Activated CD4-positive, alpha-beta T cell treated with anti-CD3 and anti-CD28 coated beads, Interleukin-2, amount 10 ng/mL, durations not matched to agents 24 days and 14 days (primary cell): ENCODE measurements at places on chromosomes 2 and 18.

DNA sequence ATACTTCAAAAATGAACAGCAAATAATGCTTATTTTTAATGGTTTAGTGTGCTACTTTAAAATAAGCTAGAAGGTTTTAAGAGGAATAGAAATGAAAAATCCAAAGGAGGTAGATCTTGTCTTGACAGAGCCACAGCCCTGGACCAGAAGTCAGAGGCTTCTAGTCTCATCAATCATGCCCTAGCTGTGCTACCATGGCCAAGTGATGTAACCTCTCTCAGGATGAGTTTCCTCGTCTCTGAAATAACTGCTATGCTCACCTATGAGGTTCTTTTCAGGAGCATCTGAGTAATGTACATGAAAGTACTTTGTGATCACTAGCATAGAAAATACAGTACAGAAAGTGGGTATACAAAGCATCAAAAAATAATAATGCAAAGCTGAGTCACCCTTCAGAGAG is 248.4 kb downstream of the PID1 start:
- DNase-seq = no peak

- no peak for DNase-seq
Observed at GRCh38 chr2:213995400-213996105, 415.3 kb upstream of the VWC2L start.

DNA sequence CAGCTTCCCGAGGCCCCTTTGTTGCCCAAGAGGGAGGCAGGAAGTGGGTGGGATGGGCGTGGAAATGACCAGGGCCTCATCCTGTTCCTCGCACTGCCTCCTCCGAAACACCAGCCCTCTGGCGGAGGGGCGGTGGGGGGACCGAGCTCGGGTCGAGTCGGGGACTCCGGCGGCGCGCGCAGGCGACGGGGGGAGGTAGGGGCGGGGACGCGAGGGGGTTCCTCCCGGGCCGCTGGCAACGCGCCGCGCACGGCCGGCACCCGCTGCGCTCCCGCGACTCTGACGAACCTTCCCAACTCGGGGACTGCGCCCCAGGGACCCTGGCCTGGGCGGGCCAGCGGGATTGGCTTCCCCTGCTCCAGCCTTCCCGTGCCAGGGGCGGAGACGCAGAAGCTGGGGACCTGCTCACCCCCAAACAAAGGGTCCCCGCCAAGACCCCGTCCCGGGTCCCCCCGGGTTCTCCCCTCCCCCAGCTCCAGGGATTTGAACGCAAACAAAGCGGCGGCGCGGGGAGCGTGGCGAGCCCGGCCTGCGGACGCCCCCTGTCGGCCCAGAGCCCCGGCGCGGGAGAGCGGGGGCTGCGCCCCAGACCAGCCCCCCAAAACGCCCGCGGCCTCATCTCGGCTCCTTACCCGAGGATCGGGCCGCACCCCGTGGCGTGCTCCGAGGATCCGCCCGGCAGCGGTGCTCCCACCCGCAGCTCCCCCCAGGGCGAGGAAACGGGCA is 1.2 kb downstream of the SEMA4C start:
- DNase-seq = peak; percentile 90

DNA sequence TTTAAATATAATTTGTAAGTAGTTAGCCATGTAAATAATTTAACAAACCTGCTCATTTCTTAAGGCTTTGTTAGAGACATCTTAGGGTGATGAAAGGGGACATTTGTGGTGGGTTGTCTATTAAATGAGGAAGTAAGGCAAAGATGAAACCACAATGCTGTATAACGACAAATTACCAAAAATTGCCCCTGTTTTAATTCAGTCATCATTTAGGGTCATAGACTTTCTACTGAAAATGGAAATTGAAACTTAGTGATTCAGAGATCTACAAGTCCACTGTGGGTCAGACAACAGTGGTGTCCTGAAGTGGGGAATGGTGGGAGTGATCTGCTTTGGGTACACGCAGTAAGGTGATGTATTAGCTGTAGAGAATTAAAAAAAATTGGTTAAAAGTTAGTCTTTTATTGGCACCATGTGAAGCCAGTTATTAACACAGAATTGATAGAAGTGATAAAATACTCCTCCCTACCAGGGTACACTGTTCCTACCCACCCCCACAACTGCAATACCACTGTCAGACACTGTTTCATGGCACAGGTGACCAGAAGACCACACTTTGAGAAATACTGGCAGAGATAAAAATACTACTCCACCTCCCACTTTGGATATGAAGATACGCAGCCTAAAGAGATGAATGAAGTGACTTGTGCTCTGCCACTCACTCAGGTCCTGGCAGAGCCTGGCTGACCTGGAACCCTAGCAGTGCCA is 13.4 kb downstream of the CERS6 start:
- no peak for DNase-seq

- DNase-seq = no peak
Observed at GRCh38 chr18:72086421-72086820, 457.7 kb downstream of the CBLN2 start.

DNA sequence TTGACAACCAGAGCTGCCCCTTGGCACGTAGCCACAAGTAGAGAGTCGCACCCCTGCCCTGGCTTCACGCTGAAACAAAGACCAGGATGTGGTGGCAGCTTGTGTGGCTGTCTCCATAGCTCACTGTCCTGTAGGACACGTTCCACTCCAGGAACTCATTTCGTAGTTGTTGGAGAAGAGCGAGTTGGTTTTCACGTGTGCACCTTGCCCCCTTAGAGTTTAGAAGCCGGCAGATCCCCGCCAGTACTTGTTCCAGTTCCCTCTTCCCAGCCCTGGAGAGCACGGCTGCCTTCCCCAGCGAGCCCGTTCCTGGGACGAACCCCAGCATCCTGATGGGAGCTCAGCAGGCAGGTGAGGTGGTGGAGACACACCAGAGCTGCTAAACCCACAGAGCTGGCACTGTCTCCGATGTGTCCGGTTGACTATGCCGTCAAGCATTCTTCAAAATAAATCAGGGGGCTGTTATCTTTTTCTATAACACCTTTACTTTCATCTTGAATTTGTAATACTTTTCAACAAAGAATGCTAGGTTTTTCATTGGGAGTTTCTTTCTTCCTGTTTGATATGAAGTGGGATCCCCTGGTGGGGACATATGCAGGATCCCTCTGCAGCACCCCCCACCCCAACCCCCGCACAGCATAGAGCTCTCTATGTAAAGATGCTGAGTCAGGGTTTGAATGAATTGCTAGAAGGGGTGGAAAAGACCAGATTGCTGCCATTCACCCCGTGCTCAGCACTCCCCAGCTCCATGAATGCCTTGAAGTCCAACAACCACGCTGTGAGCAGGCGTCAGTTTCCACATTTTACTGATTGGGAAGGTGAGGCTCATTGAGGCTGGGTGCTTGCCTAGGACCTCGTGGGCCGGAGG is 44.5 kb downstream of the GREB1 start:
- no peak for DNase-seq

DNA sequence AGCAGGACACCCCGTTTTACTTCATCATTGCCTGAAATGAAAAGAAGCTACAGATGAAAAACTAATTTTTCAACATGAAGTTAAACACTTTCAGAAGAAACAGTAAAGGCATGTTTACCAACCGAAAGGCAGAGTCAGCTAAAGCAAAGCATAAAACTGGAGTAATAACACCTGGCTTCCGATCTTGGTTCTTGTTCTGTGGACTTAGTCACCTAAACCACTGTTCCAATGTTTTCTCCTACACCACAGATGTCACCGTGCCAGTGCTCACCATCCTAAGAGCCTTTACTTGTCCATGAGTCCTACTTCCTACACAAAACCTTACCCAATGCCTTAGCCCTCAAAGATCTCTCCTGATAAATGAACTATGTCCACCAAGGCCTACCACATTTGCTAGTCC is 13.5 kb downstream of the MCM6 start:
- no peak for DNase-seq

GRCh38 chr2:161102770-161103450 is 57.3 kb upstream of the TANK start:
- DNase-seq = no peak

DNA sequence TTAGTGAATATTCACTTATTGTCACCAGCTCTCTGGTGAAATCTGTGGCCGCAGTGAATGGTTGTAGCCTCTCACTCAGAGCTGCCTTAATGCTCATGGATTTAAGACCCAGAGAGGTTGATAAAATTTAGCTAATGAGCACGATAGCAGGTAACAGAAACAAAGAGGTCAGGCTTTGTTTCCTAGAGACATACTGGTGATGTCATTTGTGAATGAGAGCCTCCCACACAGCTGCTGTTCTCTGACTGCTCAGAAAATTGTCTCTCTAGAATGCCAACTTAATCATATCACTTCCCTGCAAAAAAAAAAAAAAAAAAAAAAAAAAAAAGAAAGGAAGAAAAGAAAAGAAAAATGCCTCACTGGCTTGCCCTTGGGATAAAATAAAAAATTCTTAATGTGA is 411.7 kb upstream of the MYT1L start:
- DNase-seq = no peak

GRCh38 chr2:18432999-18433398 is 127.5 kb downstream of the RDH14 start:
- DNase-seq = no peak

GRCh38 chr2:235848055-235848454 is 320.1 kb downstream of the GBX2 start:
- DNase-seq = no peak

DNA sequence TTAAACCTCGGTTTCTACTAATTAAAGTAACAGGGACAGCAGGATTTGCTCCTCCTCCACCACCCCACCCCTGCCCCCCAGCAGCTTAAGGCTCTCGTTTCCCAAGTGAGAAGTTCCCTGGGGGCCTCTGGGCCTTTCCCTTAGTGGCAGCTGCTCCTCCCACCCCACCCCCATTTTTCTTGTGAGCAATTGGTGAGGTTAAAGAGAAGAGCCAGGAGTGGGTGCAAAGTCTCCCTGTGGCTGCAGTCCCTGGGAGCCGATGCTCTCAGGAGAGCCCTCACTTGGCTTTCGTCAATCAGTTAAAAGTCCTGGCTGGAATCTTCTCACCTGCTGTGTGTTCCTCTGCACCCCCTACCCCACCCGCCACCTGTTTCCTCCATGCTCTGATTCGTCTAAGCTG is 48.7 kb upstream of the AGAP1 start:
- no peak for DNase-seq

DNA sequence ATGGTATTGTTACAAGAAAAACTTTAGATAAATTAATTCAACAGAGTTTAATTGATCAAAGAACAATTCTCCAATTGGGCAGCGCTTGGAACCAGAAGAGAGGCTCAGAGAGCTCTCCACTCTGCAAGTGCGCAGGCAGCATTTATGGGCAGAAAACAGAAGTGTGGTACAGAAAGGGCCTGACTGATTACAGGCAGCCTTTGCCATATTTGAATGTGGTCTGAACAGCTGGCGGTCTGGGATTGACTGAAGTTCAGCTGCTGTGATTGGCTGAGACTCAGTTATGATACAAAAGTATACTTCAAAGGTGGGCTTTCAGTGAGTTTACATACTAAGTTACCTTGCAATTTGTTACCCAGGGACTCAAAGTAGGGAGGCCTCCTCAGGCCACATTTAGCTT is 301.3 kb upstream of the ID2 start:
- no peak for DNase-seq

DNA sequence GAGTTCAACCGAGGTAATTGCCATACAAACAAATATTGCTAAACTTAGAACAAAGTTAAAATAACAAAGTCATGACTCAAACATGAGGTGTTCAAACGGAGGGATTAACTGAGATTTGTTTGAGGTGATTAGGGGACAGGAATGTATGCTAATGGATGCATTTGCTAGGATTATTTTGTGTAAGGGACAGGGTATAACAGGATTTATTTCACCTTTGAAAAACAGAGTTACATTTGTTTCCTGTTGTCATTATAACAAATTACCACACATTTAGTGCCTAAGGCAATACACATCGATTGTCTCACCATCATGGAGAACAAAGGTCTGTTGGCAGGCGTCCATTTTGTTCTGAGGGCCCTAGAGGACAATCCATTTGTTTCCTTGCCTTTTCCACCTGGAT is 304.3 kb upstream of the CNTNAP5 start:
- no peak for DNase-seq

DNA sequence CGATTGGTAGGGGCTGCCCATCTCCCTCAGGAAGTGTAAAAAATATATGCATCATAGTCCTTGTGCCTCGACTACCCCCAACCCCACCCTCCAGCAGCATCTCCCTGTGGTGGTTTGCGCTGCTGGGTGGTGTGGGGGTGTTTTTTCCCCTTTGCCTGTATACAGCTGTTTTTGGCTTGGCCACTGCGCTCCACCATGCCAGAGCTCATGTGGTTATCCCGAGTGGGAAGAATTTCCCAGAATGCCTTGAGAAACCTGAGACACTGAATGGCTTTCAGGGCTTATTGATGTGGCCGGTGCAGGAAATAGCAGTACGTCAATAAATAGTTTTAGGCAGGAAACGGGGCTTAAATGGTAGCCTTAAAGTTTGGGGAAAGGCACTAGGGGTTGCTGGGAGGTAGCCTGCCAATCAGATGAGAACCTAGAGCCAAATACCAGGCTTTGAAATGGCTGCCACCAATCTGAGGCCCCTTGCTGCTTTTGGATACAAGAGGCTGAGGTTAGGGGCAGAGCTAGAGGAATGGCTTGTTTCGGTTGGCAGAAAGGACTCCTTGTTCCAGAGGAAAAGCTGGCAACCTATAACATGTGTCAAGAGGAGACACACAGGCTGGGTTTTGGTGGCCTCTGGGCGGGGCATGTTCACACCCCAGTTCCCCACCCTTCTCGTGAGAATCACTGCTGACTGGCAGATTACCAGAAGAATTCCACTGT is 144.1 kb downstream of the SMAD7 start:
- DNase-seq = peak; percentile 81

DNA sequence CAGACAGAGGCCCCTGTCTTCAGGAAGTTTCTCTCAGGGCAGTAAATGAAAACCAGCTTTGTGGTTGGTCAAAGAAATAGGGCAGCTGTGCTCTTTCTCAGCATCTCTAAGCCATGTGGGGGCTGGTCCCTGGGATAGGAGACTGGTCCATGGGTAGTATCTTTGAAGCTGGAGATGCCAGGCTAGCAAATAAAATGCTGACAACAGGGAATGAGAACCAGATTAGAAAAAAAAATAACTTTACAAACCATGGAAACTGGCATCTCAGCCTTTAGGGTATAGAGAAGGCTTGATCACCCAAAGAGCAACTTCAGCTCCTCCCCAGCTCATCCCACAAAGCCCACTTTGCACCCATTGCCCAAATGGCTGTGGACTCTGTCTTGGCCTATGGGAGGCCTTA is 138.1 kb downstream of the TTC32 start:
- DNase-seq = no peak

DNA sequence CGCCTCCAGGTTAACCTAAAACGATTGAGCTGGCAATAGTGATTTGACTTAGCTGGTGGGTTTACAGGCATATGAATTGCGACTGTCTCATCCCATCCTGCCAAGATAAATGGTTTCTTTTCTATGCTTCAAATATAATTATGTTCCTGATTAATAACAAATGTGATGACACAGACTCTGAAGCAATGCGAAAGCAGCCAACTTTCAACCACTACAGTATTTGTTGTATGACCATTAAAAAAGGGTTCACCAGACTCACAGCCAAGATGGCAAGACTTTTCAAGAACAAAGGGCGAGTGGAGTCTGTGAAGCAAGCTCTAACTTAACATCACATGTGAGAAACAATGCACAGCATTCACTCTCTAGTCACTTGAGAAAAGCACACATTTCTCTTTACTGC is 186.6 kb downstream of the PID1 start:
- no peak for DNase-seq
